Fibroblast of lung (primary cell): ENCODE measurements at places on chromosomes 2 and 18. TPM values are rescaled to one million over a fixed set of nuclear protein-coding genes. Genes with fewer than 3 reads are reported as not detected.
A peak's percentile ranks its signal among the peaks of the same experiment; 100 is the strongest.

DNA sequence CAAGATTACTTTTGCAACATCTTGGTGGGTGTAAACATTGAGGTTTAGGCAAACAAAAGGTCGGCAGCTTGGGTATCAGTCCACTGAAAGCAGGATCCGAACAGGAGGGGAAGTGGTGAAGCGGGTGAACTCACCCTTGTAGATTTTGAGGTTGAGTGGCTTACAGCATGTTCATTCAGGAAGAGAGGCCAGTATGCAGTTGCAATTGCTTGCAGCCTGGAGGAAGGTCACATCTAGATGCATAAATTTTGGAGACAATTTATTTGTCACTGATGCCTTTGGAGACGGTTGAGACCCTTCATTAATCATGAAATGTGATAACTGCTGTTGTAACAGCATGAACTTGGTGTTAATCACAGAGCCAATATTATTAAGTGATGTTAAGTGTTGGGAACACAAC is 131.1 kb downstream of the LTBP1 start:
- no peak for DNase-seq

DNA sequence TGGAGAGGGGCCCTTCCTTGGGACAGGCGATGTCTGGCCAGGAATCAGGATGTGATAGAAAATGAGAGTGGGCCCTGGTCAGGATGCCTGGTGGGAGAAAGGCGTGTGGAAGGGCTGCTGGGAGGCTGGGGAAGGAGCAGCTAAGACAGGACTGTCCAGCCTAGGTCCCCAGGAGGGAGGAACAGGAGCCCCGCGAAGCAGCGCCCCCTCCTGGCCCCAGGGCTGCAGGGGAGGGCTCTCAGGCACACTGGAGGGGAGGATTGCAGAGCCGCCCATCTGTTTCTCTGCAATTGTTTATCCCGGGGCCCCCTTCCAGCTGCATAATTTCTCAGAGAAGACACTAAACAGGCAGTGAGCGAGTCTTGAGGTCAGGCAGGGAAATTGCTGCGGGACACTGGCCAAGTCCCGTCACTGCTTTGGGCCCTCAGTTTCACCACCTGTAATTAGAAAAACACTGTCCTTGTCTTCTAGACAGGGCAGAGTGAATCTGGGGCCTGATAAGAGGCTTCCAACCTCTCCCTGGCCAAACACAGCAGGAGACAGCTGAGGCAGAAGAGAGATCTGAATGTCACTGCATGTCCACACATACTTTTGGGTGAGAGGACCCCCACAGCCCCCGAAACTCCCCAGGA is 3.9 kb upstream of the NPPC start:
- DNase-seq: no peak

DNA sequence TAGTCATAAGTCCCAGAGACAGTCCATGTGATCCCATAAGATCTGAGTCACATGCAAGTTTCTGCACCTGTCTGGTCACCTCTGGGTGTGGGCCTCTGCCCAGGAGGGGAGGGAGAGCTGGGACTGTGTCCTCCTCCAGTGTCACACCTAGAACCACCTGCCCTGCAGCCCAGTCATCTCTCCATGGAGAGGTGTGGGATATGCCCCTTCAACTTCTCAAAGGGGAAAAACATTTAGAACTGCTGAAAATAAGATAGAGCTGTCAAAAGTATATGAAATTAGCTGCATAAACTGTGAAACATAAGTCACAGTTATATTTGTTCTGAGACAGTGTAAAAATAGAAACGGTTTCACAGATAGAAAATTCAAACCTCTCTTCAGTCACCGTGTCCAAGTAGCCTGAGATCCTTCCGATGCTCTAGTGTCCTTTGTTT is 55.4 kb downstream of the NGEF start:
- DNase-seq: no peak

DNA sequence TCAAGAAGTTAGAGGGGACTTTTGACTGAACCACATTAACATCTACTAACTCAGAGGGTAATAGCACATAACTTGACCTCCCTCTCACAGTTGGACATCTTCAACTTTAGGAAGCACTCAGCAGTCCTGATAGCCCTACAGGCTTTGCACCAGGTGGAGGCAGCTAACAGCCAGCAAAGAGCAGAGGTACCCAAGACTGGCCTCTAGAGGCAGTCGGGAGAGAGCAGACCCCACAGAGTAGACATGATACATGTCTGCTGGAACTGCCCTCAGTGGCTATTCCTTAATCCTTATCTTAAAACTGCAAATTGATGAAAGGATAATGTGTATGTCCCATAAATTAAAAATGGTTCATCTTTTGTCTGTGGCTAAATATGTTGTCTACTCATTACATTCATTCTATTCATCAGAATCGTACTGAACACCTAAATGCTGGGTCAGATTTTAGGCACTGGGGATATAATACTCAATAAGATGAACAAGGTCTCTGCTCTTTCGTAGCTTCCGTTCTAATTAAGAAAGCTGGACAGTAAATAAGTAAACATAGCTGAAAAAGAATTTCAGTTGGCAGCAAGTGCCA is 49.8 kb downstream of the CAB39 start:
- DNase-seq: peak; percentile 37

GRCh38 chr2:64635976-64636911 is 17.5 kb downstream of the SERTAD2 start:
- DNase-seq: no peak

The RAB6C gene
- polyA plus RNA-seq: 0.05 and 0.10 TPM in 2 replicates
